ENCODE measurements at places on chromosomes 3 and 15. TPM values are rescaled to one million over a fixed set of nuclear protein-coding genes. Genes with fewer than 3 reads are reported as not detected.

Gene MORC1
- not detected for total RNA-seq

Gene SCN11A
- 0.08 TPM for total RNA-seq

Gene CACNA2D2
- total RNA-seq = 36.5 TPM

Gene MRPS22
- 32.4 TPM for total RNA-seq

DNA sequence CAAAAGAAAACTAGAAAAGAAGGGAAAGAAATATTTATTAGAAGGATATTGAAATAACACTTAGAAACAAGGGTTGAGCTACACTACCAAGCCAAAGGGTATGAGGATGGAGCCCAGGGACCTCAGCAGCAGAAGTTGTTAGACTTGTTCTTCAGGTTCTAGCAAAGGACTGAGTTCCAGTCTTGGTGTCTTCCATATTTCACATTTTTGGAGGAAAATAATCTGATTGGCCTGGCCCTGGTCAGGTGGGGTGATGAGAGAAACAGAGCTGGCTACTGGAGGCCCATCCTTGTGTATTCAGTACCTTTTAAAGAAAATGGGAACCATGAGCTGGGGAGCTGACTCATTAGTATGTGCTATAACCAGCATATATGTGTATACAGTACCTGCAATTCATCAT, 28.2 kb downstream of the PPP4R2 start:
- DNase-seq = no peak

All from natural killer cell (primary cell).